ENCODE measurements at places on chromosomes 1 and 21. TPM values are rescaled to one million over a fixed set of nuclear protein-coding genes. Genes with fewer than 3 reads are reported as not detected.

CFAP45 gene
- 0.13 TPM for total RNA-seq

OR2M7 gene
- not detected for total RNA-seq

UQCRH gene
- total RNA-seq = 653 TPM

PTPRC gene
- total RNA-seq = 0.35 TPM
